ENCODE measurements at places on chromosomes 6 and 20. TPM values are rescaled to one million over a fixed set of nuclear protein-coding genes. Genes with fewer than 3 reads are reported as not detected.

GRCh38 chr20:4800676-4801449 lies 79.2 kb downstream of the PRND start:
- no peak for DNase-seq
- peaks cover 58% of the 10 kb centered on the region for H3K36me3 ChIP-seq
- H3K4me3 ChIP-seq: no peak overlapping the region
- H3K4me1 ChIP-seq: peaks cover 3% of the 10 kb centered on the region
- H3K27me3 ChIP-seq: no peaks in the 10 kb centered on the region
- H3K27ac ChIP-seq: no peak overlapping the region

- H3K27me3 ChIP-seq: peaks cover 18% of the 10 kb centered on the region
- peak; percentile 55 for DNase-seq
- H3K4me3 ChIP-seq: no peak overlapping the region
- peaks cover 8% of the 10 kb centered on the region for H3K36me3 ChIP-seq
Measured at GRCh38 chr6:35569011-35569461, 56.3 kb upstream of the TULP1 start.

Gene CTNNBL1
- 66.7 TPM for total RNA-seq

- no peak overlapping the region for H3K27ac ChIP-seq
- H3K36me3 ChIP-seq: no peaks in the 10 kb centered on the region
- no peak overlapping the region for H3K4me3 ChIP-seq
- peak; percentile 24 for DNase-seq
- H3K4me1 ChIP-seq: peaks cover 18% of the 10 kb centered on the region
- H3K27me3 ChIP-seq: peaks cover 22% of the 10 kb centered on the region
Measured at GRCh38 chr6:169957351-169957963, 206.0 kb downstream of the ERMARD start.

DNA sequence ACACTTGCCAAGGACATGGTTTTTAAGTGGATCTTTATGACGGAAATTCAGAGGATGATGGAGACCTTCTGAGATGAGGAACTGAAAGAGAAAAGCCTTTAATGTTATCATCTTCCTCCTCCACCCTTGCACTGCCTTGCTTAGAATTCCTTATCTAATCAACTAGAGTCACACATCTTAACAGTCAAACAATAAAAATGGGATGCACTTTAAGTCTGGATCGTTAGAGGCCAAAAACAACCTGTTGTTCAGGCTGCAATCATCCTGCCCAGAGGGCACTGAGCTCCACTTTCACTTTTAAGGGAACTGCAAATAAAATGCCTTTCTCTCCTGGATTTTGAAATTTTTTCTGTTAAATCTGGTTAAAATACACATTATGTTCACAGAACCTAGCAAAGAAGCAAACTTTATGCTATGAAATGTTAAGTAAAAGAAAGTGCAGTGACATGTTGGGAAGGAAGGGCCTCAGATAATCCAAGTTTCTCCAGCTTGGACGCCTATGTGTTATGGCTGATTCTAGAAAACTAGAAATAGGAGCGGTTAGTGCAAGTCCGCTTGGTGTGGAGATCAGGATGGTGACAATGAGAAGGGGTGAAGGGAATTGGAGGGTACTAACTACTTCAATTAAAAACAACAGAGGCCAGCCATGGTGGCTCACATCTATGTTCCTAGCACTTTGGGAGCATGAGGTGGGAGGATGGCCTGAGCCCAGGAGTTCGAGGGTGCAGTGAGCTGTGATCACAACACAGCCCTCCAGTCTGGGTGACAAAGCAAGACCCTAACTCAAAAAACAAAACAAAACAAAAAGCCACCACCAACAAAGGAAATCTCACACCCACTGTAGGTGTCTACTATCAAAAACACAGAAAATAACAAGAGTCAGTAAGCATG lies 66.4 kb upstream of the KIF13A start:
- H3K4me1 ChIP-seq: peaks cover 6% of the 10 kb centered on the region
- H3K36me3 ChIP-seq: no peaks in the 10 kb centered on the region
- peaks cover 3% of the 10 kb centered on the region for H3K27me3 ChIP-seq

- H3K4me1 ChIP-seq: peaks cover 4% of the 10 kb centered on the region
- peaks cover 49% of the 10 kb centered on the region for H3K27me3 ChIP-seq
- no peak overlapping the region for H3K4me3 ChIP-seq
- DNase-seq: no peak
- no peak overlapping the region for H3K27ac ChIP-seq
Measured at GRCh38 chr6:36651659-36652379, 26.7 kb upstream of the CDKN1A start.

GRCh38 chr6:111845441-111845871 lies 27.8 kb downstream of the FYN start:
- peaks cover 53% of the 10 kb centered on the region for H3K4me1 ChIP-seq
- H3K36me3 ChIP-seq: peaks cover 12% of the 10 kb centered on the region
- no peak for DNase-seq
- peak overlapping the region; percentile 70 for H3K4me3 ChIP-seq
- H3K27ac ChIP-seq: no peak overlapping the region

Gene C6orf58
- not detected for total RNA-seq

GRCh38 chr6:91185072-91185471 lies 598.2 kb upstream of the MAP3K7 start:
- H3K36me3 ChIP-seq: no peaks in the 10 kb centered on the region
- H3K4me3 ChIP-seq: no peak overlapping the region
- H3K27ac ChIP-seq: no peak overlapping the region
- no peak for DNase-seq
- H3K4me1 ChIP-seq: no peaks in the 10 kb centered on the region
- H3K27me3 ChIP-seq: no peaks in the 10 kb centered on the region

Gene SCGN
- not detected for total RNA-seq

Gene GRM1
- not detected for total RNA-seq

DNA sequence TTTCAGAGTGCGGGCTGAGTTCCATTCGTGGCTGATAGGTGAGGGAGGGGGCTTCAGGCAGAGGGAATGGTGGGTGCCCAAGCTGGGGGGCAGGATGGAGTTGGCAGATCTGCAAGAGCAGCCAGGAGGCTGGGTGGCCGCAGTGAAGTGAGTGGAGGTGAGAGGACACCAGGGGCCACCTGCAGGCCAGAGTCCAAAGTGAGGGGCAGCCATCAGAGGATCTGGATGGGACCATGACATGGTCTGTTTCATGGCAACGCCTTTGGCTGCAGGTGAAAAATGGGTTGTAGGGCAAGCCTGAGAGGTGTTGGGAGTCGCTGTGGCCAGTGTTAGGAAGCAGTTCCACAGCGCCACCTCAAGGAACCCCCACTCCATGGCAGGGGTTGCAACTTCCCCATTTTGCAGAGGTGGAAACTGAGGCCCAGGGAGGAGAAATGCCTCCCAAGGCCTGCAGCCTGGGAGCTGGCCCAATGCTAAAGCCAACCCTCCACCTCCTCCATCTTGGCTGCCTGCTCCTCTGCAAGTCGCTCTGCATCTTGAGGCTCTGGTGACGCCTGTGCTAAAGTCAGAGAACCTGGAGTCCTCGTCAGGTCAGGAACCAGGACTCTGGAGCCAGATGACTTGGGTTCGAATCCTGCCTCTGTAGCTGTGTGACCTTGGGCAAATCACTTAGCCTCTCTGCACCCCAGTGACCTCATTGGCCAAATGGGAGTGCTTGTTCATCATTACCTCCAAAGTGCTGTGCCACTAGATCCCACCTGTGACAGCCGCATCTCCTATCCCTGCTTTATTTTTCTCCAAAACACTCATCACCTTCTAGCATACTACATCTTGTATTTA lies 153.8 kb downstream of the CEBPB start:
- no peak for DNase-seq
- H3K27me3 ChIP-seq: peaks cover 1% of the 10 kb centered on the region
- H3K4me1 ChIP-seq: peaks cover 68% of the 10 kb centered on the region
- no peaks in the 10 kb centered on the region for H3K36me3 ChIP-seq
